ENCODE measurements at places on chromosomes 6 and 20.

DNA sequence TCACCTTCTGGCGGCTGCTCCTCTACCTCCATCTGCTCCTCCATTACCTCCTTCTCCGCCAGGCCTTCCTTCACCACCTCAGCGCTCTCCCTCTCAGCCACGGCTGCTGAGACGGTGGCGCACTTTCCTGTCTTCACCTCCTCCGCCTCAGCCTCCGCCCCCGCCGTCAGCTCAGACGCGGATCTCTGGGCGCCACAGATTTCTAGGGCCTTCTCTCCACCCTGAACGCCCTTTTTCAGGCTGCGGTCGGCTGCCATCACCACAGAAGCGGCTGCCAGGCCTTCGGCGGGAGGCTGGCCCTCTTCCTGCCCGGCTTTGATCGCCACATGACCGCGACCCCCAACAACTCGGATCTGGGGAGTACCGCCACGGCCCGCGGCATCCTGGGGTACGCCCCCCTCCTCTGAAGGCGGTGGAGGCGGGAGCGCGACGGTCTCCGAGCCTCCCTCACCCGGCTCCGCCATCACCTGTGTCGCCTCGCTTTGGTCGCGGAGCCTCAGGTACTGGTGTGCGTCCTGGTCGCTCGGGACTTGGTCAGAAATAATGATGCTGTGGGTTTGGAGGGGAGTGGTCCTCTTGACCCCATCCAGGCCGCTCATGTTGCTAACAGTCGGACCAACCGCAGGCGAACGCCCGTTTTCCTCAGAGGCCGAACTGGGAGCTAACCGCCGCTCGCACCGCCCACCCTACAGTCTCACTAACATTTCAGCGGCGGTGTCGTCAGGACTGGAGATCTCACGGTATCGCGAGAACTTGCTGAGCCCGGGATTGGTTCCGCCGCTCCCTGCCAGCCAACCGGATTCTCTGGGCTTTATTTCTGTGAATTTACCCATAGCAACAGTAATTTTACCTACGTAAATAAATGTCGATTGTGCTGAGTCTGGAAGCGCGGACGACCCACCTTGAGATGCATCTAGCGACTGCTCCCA is at the start of gene TSPYL1:
Gene TSPYL1 (minus strand): TSS at position 699 of the 929 bp plus-strand sequence. CDS start 100 bp downstream, at position 599.
- DNase-seq: peak; percentile 92

DNA sequence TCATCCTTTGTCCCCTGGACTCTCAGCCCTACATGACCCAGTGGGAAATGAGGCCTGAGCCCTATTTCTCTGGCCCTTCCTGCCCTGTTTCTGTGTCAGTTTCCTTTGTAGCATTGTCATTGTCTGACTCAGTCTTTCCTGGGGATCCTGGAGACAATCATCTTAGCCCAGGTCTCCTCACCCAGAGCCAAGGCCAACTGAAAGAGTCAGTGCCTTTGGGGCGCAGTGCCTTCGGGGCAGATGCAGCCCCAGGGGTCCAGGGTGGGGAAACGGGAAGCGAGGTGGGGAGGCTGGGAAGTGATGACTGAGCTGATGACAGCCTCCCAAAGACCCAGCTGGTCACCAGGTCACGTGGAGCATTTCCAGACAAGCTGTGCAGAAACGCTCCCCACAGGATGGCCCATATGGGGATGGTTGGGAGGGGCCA is 93.3 kb upstream of the SULF2 start:
- no peak for DNase-seq

- DNase-seq: no peak
Observed at GRCh38 chr6:151389618-151390275, 1.6 kb downstream of the ZBTB2 start.

- DNase-seq: no peak
Observed at GRCh38 chr6:88860310-88860709, 103.1 kb downstream of the RNGTT start.

DNA sequence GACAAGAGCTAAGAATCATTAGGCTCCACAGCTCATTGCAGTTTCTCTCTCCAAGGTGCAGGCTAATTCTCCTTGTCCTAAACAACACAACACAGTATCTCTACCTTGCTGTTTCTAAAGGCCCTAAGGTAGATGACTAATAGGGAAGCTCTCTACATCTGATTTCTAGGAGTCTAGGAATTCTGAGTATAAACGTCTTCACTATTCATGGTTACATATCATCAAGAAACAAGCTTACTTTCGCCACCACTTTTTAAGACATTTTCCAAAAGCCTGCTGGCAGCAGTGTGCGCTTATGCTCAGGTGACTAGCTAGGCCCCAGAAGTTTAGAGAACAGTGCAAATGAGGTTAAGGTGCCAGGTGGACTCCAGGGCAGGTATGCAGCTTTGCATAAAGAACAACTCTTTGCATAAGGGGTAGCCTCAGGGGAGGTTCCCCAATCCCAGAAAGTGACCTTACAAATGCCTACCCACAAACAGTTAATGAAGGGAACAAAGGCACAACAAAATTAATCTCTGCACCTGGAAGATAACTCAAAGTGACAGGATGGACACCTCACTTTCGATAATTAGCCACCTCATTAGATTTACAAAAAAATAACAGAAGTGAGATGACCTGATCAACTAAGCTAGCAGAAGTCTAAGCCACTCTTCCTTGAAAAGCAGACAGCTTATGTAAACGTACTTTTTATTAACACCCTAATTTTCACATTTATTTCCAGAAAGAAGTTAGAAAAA is 20.1 kb downstream of the B4GALT5 start:
- no peak for DNase-seq

DNA sequence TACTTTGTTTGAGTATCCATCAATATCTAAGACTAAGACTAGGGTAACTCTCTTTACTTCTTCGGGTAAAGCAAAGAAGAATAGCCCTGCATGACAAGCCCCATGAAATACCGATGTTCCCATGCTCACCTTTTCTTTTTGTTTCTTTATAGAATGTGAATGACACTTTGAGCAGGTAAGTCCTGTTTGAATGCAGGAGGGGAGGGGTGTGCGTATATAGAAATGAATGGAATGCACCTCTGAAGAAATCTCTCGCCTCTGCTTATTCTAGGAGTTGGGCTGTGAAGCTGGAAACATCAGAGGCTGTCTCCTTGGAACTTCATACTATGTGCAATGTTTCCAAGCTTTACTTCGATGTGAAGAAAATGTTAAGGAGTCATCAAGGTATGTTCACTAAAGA is 10.3 kb downstream of the TRIM38 start:
- no peak for DNase-seq

DNA sequence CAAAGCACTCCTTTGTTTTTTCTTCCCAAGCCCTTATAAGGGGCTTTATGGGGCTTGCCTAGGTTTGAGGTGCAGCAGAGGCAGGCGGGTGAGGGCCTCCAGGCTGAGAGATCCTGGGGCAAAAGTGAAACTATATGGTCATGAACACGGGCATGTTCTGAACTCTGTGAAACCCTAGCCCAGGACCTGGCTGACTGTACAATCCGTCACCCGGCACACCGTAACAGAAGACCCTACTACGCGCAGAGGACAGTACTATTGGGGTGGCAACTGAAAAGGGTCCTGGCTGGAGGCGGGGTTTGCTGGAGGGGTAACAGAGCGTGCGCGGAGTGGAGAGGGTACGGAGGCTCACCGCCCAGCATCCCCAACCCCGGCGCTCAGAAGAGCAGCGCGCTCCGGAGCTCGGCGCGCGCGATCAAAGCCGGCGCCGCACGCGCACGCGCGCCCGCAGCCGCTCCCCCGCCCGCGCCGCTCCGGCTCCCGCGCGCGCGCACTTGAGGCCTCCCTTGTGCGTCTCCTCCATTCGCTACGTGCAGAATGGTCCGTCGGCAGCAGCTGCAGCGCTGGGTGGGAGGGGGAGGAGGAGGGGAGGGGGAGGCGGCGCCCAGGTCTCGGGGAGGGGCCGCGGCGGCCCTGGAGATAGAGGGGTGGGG is 54.2 kb downstream of the MRPL14 start:
- peak; percentile 90 for DNase-seq

DNA sequence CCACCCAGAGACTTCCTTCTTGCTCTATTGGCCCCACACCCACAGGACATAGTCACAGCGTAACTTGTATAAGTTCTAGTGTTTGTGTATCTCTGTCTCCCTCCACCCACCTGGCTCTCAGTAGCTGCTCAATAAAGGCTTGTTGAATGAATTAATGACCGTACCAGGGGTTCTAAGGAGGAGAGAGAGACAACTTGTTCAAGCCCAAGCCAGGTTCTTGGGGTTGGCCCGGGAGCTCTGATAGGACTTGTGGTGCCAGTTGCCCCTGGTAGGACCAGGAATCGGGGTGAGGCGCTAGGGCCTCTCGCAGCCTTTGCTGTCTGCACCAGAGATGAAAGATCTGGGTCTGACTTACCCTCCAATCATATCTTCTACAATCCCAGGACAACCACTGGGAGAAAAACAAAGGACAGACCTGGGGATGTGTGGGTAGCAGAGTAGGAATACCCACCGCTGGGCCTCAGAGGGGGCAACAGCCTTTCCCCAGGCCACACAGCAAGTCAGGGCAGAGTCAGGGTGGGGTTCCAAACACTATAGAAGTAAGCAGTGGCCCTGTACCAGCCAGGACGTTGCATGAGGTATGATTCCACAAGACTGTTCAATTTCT is 5.3 kb upstream of the TGM2 start:
- DNase-seq: no peak

DNA sequence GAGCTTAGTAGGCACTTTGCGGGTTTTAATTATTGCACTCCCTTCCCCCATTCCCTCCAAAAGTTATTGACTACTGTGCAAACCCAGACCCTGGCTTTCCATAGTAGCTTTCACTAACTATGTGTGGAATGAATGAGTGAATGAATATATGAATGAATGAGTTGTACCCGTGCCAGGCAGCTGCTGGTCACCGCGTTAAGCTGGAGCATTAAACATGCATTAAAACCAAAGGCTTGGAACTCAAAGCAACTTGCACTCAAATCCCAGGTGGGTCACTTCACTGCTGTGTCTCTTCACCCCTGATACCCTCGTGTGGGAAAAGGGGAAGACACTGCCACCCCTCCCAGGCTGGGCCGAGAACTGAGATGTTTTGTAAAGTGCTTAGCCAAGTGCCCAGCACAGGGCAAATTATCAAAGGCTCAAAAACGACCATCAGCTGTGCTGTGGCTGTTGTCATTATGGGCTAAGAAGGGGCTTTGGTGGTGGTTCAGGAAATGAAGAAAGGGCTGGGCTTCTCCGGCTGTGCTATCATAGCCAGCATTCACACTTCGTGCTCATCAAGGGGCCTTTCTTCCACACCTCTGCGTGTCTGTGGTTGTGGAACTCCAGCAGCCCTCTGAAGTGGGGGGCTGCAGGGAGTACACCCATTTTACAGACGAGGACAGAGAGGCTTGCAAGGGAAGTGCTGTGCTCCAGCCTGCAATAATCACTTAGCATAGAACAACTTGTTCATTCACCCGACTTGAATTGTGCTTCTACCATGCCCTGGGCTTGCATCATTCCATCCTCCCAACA is 60.2 kb upstream of the STX16 start:
- DNase-seq: no peak

- DNase-seq: no peak
Observed at GRCh38 chr6:45613656-45614055, 235.9 kb upstream of the SUPT3H start.

DNA sequence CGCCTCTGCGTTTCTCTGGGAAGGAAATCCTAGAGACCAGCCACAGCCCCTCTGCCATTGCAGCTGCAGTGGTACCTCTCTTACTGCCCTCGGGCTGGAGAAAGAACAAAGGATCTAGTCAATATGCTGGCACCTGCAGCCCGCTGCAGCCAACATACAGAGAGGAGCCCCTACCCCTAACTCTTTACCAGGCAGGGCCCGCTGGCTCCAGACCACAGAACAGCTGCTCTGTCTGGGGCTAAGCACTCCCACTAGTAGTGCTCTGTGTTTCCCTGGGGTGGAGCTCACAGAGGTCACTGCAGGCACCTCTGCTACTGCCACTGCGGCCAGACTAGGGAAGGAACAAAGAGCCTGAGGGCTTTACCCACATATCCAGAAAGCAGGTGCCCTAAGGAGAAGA is 93.8 kb upstream of the IMPG1 start:
- DNase-seq: no peak

- no peak for DNase-seq
Observed at GRCh38 chr6:39791311-39791710, 865 bp upstream of the DAAM2 start.

GRCh38 chr20:36806049-36806448 is 32.5 kb upstream of the DSN1 start:
- no peak for DNase-seq

DNA sequence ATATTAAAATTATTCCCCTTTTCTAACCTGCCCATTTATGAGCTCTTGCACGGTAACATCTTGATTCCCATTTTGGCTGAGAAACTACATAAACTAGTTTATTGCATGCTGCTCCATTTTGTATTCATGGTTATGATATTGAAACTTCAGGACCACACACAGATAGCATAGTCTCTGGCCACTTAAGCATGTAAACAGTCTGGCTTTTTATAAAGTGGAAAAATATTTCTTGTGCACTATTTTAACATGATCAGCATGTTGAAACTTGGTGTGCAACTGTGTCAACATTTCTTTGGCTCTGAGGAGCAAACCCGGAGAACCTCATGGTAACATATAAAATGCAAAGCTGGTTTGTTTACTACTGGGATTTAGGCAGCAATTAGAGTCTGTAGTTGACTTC is 70.7 kb downstream of the SLX4IP start:
- DNase-seq: no peak

DNA sequence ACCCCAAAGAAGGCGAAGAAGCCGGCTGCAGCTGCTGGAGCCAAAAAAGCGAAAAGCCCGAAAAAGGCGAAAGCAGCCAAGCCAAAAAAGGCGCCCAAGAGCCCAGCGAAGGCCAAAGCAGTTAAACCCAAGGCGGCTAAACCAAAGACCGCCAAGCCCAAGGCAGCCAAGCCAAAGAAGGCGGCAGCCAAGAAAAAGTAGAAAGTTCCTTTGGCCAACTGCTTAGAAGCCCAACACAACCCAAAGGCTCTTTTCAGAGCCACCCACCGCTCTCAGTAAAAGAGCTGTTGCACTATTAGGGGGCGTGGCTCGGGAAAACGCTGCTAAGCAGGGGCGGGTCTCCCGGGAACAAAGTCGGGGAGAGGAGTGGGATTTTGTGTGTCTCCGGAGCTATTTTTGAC is 69.6 kb downstream of the HFE start:
- no peak for DNase-seq

DNA sequence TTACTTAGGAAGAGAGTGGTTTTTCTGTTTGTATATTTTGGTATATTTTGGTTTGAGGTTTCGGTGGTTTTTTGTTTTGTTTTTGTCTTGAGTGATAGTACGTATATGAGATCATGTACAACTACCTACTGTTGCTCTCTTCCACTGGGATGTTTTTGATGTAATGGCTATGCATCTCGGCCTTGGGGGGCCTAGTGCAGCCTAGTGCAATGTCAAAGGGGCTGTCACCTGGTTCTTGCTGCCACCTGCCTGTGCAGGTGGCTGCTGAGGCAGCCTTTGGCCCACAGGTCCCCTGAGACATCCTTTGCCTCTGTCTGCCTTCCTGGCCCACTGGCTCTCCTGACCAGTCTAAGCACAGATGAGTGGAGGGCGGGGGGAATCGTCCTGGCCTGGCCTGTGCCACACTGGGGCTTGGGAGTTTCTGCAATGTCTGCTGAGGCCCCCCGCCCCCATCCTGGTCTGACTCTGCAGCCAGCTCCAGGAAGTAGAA is 546.6 kb downstream of the CD83 start:
- DNase-seq: no peak

- no peak for DNase-seq
Observed at GRCh38 chr6:74997646-74998045, 208.2 kb downstream of the COL12A1 start.
